ENCODE measurements at places on chromosomes 6 and 20.

DNA sequence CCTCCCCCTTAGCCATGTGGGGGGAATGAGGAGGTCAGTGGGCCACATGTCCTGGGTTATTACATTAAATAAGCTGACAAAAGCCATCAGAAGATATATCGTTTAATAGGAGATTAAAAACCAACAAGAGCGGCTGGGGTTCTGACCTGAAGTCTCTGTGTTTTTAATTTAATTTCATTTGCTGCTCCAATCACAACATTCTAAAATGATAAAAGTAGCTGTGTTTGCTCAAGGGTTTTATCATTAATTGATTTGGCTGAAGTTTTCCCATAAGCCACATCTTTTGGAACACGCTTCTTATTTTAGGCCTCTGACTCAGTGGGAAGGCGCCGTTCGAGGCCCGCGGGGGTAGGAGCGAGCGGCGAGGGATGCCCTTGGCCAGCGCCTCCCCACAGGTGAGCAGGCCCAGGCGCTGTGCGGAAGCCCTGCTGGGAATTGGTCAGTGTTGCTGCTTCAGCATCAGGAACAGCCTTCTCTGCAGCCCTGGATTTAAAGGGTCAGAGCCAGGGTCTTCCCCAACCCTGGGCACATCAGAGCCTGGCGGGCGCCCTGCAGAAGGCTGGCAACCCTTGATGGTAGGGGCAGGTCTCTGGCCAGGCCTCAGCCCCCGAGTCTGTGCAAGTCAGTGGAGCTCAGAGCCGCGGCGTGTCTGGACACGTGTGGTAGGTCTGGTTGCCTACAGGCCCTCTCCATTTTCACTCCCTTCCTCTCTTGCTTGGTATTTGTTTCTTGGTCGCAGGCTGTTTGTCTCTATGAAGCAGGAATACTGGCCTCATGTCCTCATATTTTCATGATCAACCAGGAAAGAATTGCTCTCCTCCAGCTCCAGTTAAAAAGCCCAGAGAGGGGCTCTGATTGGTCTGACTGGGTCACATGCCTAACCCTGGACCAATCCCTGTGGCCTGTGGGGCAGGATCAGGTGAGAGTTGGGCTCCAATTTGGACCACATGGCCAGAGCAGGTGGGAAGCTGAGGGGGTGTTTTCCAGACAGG is 30.9 kb upstream of the MLN start:
- no peak for DNase-seq

GRCh38 chr20:51712501-51713212 is 55.5 kb downstream of the ATP9A start:
- DNase-seq = peak; percentile 59

GRCh38 chr6:5584078-5584482 is 322.8 kb downstream of the FARS2 start:
- no peak for DNase-seq

DNA sequence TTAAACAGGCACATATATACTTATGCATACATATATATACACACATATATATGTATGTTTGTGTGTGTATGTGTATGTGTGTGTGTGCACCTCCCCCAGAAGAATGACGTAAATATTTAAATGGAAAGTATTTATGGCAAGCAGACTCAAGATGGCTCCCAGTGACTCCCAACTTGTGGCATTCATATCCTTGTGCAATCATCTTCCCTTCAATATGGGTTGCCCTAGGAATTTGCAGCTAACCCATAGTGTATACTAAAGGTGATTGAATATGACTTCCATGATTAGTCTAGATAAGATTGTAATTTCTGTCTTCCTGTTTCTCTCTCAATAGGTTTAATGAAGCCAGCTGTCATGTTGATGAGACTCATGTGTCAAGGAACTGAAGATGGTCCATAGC is 127.6 kb downstream of the TRDN start:
- no peak for DNase-seq

DNA sequence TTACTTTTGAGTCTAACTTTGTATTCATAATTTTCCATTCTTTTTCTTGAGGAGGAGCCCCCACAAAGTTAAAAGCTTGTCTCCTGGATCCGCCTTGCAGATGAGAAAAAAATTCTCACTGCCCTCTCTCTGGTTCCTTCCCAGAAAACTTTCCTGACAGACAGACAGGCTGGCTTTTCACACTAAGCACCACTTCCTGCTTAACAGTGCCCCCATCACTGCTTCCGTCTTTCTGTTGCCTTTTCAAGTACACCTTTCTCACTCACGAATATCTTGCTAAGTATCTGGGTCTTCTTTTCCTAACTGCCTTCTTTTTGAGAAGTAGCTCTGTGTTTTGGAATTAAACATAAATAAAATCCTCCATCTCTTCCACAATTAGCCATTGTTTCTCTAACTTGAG is 19.8 kb upstream of the LMBRD1 start:
- DNase-seq = no peak

GRCh38 chr6:46720401-46720800 is 14.8 kb downstream of the PLA2G7 start:
- no peak for DNase-seq

- no peak for DNase-seq
These were observed 46.4 kb downstream of the TNFRSF21 start for GRCh38 chr6:47263268-47263667.

GRCh38 chr20:52841003-52841402 is 131.2 kb upstream of the TSHZ2 start:
- DNase-seq = no peak

- DNase-seq = no peak
These were observed 40.4 kb downstream of the WASF1 start for GRCh38 chr6:110139052-110139451.

DNA sequence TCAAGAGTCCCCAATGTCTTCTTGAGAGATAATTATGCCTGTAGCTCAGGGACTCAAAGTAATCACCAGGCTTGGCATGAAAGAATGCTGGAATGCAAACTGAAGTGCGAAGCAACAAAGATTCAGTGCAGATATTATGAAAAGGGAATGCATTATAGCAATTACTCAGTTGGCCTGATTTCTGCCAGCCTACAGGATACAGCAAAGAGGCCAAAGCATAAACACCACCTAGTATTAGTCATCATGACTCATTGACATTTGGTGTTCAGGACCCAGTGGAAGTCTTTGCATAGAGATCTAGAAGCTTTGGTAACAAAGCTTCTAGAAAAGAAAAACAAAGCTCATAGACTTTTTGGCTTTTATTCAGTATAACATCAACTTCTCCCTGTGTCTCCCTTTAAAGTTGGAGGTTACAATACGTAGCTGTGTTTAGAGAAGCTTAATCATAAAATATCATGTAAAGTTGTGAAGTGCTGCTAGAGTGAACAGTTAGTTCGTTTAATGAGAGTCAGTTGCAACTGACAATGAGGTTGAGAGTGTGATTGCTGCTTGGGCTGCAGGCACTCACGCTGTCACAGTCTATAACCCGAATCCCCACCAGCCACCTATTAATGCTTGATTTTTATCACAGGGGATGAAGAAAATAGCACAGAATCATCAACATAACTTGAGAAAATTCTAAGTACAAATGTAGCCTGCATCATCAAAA is 932.7 kb downstream of the TFAP2A start:
- DNase-seq = no peak

GRCh38 chr6:45681860-45682511 is 304.3 kb upstream of the SUPT3H start:
- no peak for DNase-seq

GRCh38 chr20:56646599-56646998 is 17.5 kb downstream of the TFAP2C start:
- no peak for DNase-seq

GRCh38 chr6:90000864-90001731 is 106.8 kb downstream of the GJA10 start:
- DNase-seq = peak; percentile 97

- no peak for DNase-seq
These were observed 125.7 kb upstream of the PHACTR1 start for GRCh38 chr6:12590901-12591300.

DNA sequence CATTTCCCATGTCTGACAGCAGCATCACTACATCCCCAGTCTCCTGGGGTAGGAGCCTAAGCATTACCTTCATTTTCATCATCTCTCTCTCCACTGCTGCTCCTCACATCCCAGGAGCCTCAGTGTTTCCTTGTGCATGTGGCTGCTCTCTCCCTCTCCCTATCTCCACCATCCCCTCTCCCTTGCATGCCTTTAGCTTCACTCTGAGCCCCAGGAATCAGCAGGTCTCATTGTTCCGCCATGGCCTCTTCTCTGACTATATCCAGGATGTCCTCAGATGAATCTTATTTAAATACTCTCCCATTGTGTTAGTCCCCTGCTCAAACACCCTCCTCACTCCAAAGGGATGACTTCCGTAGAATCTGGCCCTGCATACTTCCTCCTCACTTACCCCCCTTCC is 79.4 kb downstream of the FAXC start:
- no peak for DNase-seq

GRCh38 chr20:13549451-13549850 is 89.3 kb downstream of the TASP1 start:
- DNase-seq = no peak

GRCh38 chr6:105726902-105727655 is 324.2 kb upstream of the PREP start:
- DNase-seq = no peak

- DNase-seq = no peak
These were observed 11.9 kb upstream of the VEGFA start for GRCh38 chr6:43757966-43758616.

DNA sequence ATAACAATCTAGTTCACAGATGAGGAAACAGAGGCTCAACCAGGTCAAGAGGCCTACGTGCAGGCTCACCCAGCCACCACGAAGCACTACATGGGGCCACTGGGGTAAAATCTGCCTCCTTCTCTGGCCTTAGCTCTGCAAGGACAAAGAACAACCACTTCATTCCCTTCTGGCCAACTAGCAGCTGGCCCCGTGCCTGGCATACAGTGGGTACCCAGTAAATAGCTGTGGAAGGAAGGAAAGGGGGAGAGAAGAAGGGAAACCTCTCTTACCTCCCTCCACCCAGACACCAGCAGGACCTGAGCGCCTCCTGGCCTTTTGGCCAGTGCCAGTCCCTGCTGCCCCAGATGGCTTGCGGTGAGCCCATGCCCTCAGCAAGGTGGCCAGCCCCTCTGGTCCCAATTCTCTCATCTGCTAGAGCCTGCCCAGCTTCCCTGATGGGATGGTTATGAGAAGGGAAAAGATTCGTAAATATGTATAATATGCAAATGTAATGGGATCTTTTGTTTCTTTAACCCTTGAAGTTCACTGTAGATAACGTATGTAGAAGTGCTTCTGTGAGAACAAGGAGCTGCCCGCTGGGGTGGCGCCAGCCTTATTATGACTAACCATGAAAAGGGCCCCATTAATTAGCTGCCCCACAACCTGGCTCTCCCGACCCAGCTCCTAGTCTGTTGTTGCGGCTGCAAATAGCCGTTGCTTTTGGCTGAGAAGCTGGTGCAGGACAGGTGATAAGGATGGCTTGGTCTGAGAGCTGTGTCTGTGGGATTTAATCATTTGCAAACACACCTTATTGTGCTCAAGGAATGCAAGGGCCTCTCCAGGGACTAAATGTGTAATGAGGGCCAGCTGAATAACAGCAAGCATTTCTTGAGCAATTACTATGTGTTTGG is 62.0 kb downstream of the DLGAP4 start:
- DNase-seq = no peak

- no peak for DNase-seq
These were observed 329.3 kb upstream of the IRAK1BP1 start for GRCh38 chr6:78538002-78538401.

GRCh38 chr6:46262928-46263706 is 92.3 kb upstream of the ENPP5 start:
- DNase-seq = no peak

- DNase-seq = no peak
These were observed 27.1 kb downstream of the CDYL start for GRCh38 chr6:4803343-4803744.

- no peak for DNase-seq
These were observed 271.6 kb downstream of the DHX35 start for GRCh38 chr20:39233755-39234154.

- DNase-seq = no peak
These were observed 13.2 kb downstream of the CDH26 start for GRCh38 chr20:59971428-59971827.

- DNase-seq = no peak
These were observed 321.3 kb upstream of the ARID1B start for GRCh38 chr6:156455847-156456246.

GRCh38 chr6:5507131-5507681 is 245.9 kb downstream of the FARS2 start:
- DNase-seq = no peak

- no peak for DNase-seq
These were observed 45.7 kb upstream of the TGM2 start for GRCh38 chr20:38210741-38211140.

- no peak for DNase-seq
These were observed 71.7 kb upstream of the SMLR1 start for GRCh38 chr6:130755368-130756034.

GRCh38 chr20:56748476-56749377 is 119.6 kb downstream of the TFAP2C start:
- DNase-seq = no peak

DNA sequence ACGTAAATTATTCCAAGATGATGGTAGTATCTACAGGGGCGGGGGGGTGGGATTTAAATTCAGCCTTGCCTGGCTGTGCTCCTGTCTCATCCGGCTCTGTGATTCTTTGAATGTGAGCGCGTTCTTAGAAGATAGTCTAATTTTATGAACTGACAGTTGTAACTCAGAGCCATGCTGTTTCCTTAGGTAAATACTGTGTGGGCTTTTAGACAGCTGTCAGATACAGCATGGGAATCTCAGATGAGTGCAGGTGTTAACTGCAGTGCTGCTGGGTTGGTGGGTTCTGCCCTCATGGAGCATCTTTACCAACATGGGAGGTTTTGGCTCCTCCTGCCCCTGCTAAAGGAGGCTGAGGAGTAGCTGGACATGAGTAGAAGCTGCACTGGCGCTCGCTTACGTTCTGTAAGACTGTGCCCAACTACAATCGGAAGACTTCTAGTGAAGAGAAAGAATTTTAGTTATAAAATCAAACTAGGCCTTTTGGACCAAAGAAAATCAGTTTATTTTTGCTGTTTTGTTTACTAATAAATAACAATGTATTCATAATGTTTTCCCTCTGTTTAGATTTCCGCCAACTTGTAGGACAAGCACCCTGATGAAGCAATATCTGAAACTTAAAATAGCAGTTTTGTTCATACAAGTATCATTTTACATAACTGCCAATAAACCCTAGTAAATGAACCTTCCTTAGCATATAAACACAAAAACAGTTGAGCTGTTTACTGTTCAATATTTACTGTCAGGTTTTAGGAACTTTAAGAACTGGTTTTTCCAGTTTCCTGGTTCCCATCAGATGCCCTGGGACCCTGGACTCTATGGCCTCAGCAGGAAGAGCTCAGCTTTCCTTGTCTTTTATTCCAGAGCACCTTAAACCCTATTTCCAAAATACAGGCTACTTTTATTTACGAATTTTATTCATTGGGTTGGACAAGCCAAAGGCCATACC is 66.1 kb downstream of the FAM120B start:
- no peak for DNase-seq

DNA sequence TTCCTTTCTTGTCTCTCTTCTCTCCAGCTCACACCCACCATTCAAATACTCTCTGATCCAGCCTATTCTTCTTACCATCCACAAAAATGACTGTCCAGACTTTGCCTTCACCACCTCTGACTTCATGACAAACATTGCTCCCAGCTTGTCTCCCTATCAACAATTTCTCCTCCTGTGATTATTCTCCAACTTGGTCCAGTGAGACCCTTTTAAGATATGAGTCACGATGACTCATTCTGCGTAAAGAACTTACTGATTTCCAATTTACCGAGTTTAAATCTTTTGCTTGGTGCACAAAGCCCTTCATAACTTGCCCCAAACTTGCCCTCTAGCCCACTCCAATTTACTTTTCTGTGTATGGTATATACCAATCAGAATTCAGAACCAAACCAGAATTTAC is 833.2 kb downstream of the MAFB start:
- no peak for DNase-seq

GRCh38 chr20:33075281-33075680 is 4.2 kb upstream of the BPIFB4 start:
- no peak for DNase-seq

Data from NCI-H524 (cell line).